ENCODE measurements at places on chromosomes 1 and 21. TPM values are rescaled to one million over a fixed set of nuclear protein-coding genes. Genes with fewer than 3 reads are reported as not detected.

- H3K27me3 ChIP-seq, result no peaks in the 10 kb centered on the region
- no peak overlapping the region for H3K27ac ChIP-seq
- peaks cover 2% of the 10 kb centered on the region for H3K36me3 ChIP-seq
- DNase-seq, result no peak
- H3K4me1 ChIP-seq, result no peaks in the 10 kb centered on the region
- H3K4me3 ChIP-seq, result no peak overlapping the region
Observed at GRCh38 chr1:53799141-53799540, 39.0 kb downstream of the NDC1 start.

Gene PLA2G2C
- not detected for polyA plus RNA-seq

Gene GBP5
- polyA plus RNA-seq, result not detected

- peak; percentile 68 for DNase-seq
- peaks cover 34% of the 10 kb centered on the region for H3K4me1 ChIP-seq
- H3K36me3 ChIP-seq, result peaks cover 16% of the 10 kb centered on the region
- no peak overlapping the region for H3K4me3 ChIP-seq
- H3K27ac ChIP-seq, result no peak overlapping the region
- H3K27me3 ChIP-seq, result no peaks in the 10 kb centered on the region
Observed at GRCh38 chr1:8015809-8016165, 10.3 kb downstream of the ERRFI1 start.

DNA sequence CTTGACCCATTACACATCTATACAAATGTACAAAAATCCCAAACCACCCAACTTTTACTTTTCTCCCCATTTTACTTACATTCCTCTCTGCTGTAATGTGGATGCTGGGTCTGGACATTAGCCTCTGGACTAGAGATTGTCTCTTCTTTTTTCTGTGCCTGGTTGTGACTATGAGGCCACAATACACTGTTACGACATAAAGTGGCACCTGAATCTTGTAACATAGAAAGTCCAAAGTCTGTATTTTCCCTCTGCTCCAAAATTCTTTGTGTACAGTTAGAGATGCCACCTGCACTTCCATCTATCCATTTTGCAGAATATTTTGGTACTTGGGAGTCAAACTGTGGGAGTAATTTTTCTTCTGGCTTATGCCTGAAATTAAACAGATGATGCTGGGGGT is 22.7 kb downstream of the C21orf91 start:
- H3K36me3 ChIP-seq, result no peaks in the 10 kb centered on the region
- DNase-seq, result no peak
- no peaks in the 10 kb centered on the region for H3K4me1 ChIP-seq
- no peak overlapping the region for H3K4me3 ChIP-seq

DNA sequence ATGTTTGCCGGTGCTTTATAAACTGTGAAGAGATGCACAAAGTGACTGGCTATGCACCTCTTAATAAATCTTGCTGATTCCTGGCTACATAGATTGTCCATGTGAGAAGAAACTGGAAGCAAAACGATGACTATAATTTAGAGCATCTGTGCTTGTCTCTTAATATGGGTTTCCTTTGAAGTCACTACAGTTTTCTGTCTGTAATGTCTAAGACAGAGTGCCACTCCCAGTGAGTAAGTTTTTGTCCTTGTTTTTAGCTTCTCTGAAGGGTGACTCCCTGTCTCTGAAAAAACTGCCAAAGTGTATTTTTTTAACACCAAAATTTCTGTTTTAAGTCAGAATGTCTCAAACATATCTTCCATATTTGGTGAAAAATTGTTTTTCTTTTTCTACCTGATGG is 175.1 kb downstream of the FASLG start:
- no peak overlapping the region for H3K4me3 ChIP-seq
- no peak overlapping the region for H3K27ac ChIP-seq
- DNase-seq, result no peak
- no peaks in the 10 kb centered on the region for H3K36me3 ChIP-seq
- no peaks in the 10 kb centered on the region for H3K4me1 ChIP-seq

- DNase-seq, result no peak
- H3K4me1 ChIP-seq, result no peaks in the 10 kb centered on the region
- H3K4me3 ChIP-seq, result no peak overlapping the region
- H3K27me3 ChIP-seq, result no peaks in the 10 kb centered on the region
- no peak overlapping the region for H3K27ac ChIP-seq
- H3K36me3 ChIP-seq, result no peaks in the 10 kb centered on the region
Observed at GRCh38 chr1:165576536-165576935, 32.7 kb downstream of the LRRC52 start.

Gene F11R
- polyA plus RNA-seq, result 0.50 TPM

- H3K4me3 ChIP-seq, result no peak overlapping the region
- no peaks in the 10 kb centered on the region for H3K27me3 ChIP-seq
- H3K4me1 ChIP-seq, result no peaks in the 10 kb centered on the region
- no peak overlapping the region for H3K27ac ChIP-seq
- DNase-seq, result peak; percentile 40
Observed at GRCh38 chr1:238107322-238107721, 216.6 kb upstream of the ZP4 start.

Gene CLCA1
- polyA plus RNA-seq, result 0.01 TPM

- H3K4me3 ChIP-seq, result no peak within 1 kb of the TSS
- H3K36me3 ChIP-seq, result no peaks in the 10 kb centered on the region
- H3K4me1 ChIP-seq, result no peaks in the 10 kb centered on the region
- H3K27me3 ChIP-seq, result peaks cover 42% of the 10 kb centered on the region
- no peak within 1 kb of the TSS for H3K27ac ChIP-seq
Observed at GRCh38 chr1:18630511-18631495, at the start of gene PAX7. Gene PAX7 (plus strand): TSS chr1:18630846. CDS start chr1:18631604, 758 bp downstream.

GRCh38 chr1:243351337-243351736 is 95.5 kb downstream of the SDCCAG8 start:
- no peaks in the 10 kb centered on the region for H3K27me3 ChIP-seq
- H3K27ac ChIP-seq, result no peak overlapping the region
- no peaks in the 10 kb centered on the region for H3K4me1 ChIP-seq
- H3K4me3 ChIP-seq, result no peak overlapping the region
- no peaks in the 10 kb centered on the region for H3K36me3 ChIP-seq

DNA sequence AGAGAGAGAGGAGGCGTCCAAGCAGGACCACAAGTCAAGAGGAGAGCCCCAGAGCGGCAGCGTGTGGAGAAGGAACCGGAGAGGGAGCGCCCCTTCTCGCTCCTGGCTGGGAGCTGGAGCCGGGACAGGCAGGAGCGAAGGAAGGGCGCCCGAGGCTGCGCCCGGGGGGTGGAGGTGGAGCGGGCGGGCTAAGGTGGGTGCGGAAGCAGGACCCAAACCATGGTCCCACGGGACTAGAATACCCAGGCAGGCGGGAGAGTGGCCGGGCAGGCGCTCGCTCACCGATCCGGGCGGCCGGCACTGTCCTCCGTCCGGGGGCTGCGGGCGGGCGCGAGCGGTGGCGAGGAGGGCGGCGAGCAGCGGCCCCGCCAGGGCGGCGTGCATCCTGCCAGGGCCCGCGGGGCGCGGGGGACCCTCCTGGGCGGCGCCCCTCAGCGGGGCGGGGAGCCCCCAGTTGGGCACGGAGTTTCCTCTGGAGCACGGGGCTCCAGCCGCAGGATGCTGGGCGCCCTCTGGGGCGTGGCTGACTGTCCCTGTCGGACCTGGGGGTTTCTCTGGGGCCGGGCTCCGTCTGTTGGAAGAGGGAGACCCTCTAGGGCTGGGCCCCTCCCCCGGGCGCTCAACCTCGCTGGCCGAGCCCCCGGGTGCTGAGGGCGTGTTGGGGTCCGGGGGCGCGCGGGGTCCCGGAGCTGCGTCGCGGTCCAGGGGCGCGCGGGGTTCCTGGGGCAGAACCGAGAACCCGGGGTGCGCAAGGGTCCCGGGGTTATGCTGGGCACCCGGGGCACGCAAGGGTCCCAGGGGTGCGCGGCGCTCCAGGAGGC is 569 bp downstream of the TRABD2B start:
- no peaks in the 10 kb centered on the region for H3K4me1 ChIP-seq
- no peak for DNase-seq
- H3K36me3 ChIP-seq, result no peaks in the 10 kb centered on the region
- no peak overlapping the region for H3K4me3 ChIP-seq
- H3K27ac ChIP-seq, result no peak overlapping the region
- H3K27me3 ChIP-seq, result peaks cover 27% of the 10 kb centered on the region

- no peak for DNase-seq
- H3K4me1 ChIP-seq, result no peaks in the 10 kb centered on the region
- peaks cover 4% of the 10 kb centered on the region for H3K36me3 ChIP-seq
Observed at GRCh38 chr1:205800981-205801703, 11.9 kb downstream of the SLC41A1 start.

Gene TM2D1
- 46.2 TPM for polyA plus RNA-seq

GRCh38 chr1:17802164-17802563 is 47.0 kb downstream of the ACTL8 start:
- H3K27me3 ChIP-seq, result no peaks in the 10 kb centered on the region
- no peaks in the 10 kb centered on the region for H3K36me3 ChIP-seq
- H3K4me3 ChIP-seq, result no peak overlapping the region

Gene SH3BGR
- 1.8 TPM for polyA plus RNA-seq

- H3K27ac ChIP-seq, result peak overlapping the region; percentile 80
- DNase-seq, result no peak
- peak overlapping the region; percentile 96 for H3K4me3 ChIP-seq
- H3K4me1 ChIP-seq, result peaks cover 2% of the 10 kb centered on the region
- H3K36me3 ChIP-seq, result no peaks in the 10 kb centered on the region
Observed at GRCh38 chr1:99969260-99969728, 502 bp upstream of the SLC35A3 start.

Gene ZNF672
- polyA plus RNA-seq, result 10.3 TPM

DNA sequence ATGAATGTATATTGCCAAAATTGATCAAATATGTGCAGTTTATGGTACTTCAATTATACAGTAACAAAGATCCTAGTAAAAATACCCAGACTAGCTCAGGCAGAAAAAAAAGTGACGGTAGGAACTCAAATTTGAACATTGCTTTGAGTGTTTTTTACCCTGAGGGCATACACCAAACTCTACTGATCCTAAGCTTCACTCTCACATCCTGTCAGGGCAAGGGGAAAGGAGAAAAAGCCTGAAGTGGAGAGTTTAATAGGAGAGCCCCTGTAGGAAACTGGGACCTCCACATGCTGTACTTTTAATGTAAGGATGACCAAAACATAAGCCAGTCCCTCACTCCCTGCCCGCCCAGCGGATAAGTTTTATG is 59.8 kb upstream of the GNG12 start:
- H3K4me1 ChIP-seq, result peaks cover 5% of the 10 kb centered on the region
- H3K27ac ChIP-seq, result no peak overlapping the region
- no peak for DNase-seq
- H3K36me3 ChIP-seq, result no peaks in the 10 kb centered on the region

Gene SPRR2A
- not detected for polyA plus RNA-seq

DNA sequence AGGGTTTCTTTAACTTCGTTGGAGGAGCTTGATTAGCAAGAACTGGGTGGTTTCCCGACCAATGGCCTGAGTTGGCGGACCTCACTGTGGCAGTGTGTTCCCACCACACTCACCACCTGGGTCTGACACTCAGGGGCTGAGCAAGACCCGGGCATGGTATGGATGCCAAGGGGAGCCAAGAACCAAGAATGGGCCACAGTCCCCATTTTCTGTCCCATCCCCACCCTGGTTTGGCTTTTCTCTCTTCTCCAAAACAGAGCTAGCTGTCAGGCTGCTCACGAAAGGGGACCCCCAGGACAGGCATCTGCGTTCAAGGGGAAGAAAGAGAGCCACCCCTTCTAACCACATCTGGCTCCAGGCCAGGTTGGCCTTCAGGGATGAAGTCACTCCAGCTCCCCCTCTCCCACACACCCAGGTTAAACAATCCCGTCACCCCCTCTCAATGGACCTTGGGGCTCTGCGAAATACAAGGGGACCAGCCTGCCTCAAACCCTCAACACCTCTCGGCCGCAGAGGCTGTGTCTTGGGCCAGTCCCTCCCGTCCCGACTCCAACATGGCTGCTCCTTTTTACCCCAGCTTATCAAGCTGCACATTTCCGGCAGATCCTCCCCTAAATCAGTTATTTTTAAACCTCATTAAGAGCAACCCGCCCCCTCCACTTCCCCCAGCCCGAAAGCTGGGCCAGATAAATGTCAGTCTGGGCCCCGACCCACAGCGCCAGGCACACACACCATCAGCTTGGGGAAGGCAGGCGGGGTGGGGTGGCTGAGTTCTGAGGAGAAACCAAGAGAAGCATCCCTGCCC is 3.4 kb downstream of the TAGLN2 start:
- peak overlapping the region; percentile 92 for H3K4me3 ChIP-seq
- H3K36me3 ChIP-seq, result peaks cover 31% of the 10 kb centered on the region
- H3K27ac ChIP-seq, result peak overlapping the region; percentile 100
- no peaks in the 10 kb centered on the region for H3K27me3 ChIP-seq
- peaks cover 40% of the 10 kb centered on the region for H3K4me1 ChIP-seq
- peak; percentile 50 for DNase-seq

Gene SAMD13
- polyA plus RNA-seq, result 0.68 TPM

GRCh38 chr1:152473887-152474537 is 36.6 kb upstream of the LCE5A start:
- no peaks in the 10 kb centered on the region for H3K27me3 ChIP-seq
- no peak overlapping the region for H3K4me3 ChIP-seq
- H3K4me1 ChIP-seq, result no peaks in the 10 kb centered on the region
- no peaks in the 10 kb centered on the region for H3K36me3 ChIP-seq
- no peak for DNase-seq

Gene GSTM5
- 6.1 TPM for polyA plus RNA-seq

- no peaks in the 10 kb centered on the region for H3K27me3 ChIP-seq
- DNase-seq, result no peak
- no peaks in the 10 kb centered on the region for H3K36me3 ChIP-seq
Observed at GRCh38 chr1:192724670-192725069, 84.2 kb upstream of the RGS2 start.

DNA sequence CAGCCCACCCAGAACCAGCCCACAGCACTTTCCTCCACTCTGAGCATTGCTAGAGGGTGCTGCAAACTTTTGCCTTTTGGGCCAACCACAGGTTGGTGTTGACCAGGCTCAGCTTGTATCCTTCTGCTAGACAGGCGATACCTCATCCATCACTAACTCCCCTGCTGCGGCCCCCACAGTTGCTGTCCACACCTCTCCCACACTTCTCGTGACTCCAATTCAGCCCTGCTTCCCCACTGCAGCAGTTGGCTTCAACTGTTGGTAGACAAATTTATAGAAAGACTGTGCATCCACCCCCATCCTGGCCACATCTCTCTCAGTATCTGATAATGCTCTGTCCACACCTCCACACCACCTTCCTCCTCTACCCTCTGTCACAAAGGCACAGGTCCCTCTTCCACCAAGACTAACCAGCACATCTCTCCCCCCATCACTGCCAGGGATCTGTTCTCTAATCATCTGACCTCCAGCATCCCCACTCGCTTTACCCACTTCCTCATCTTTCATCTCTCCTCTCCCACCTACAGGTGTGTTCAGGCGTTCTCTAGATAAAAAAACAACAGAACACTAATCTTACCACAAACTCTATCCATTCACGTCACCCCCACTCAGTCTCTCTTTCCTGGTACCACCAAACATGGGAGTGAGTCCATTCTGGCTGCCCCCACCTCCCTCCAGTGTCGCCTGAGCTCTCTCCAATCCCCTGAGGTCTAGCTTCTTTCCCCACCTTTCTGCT is 15.8 kb upstream of the SLC25A44 start:
- no peak overlapping the region for H3K27ac ChIP-seq
- no peak for DNase-seq
- H3K4me3 ChIP-seq, result no peak overlapping the region

Gene KRTAP10-4
- not detected for polyA plus RNA-seq

Gene JAM2
- 2.3 TPM for polyA plus RNA-seq

- H3K27me3 ChIP-seq, result peaks cover 6% of the 10 kb centered on the region
- peaks cover 4% of the 10 kb centered on the region for H3K4me1 ChIP-seq
- H3K36me3 ChIP-seq, result no peaks in the 10 kb centered on the region
- DNase-seq, result peak; percentile 94
- no peak overlapping the region for H3K4me3 ChIP-seq
Observed at GRCh38 chr1:177274687-177275211, 104.0 kb downstream of the BRINP2 start.

GRCh38 chr1:14850563-14850962 is 252.1 kb downstream of the KAZN start:
- H3K27me3 ChIP-seq, result peaks cover 5% of the 10 kb centered on the region
- no peaks in the 10 kb centered on the region for H3K36me3 ChIP-seq
- H3K4me1 ChIP-seq, result no peaks in the 10 kb centered on the region
- H3K27ac ChIP-seq, result no peak overlapping the region
- no peak overlapping the region for H3K4me3 ChIP-seq
- DNase-seq, result no peak

All from fibroblast of lung (primary cell).